ENCODE measurements at places on chromosomes 1 and 21.

- DNase-seq = no peak
Observed at GRCh38 chr1:24693827-24694379, 50.8 kb downstream of the SRRM1 start.

DNA sequence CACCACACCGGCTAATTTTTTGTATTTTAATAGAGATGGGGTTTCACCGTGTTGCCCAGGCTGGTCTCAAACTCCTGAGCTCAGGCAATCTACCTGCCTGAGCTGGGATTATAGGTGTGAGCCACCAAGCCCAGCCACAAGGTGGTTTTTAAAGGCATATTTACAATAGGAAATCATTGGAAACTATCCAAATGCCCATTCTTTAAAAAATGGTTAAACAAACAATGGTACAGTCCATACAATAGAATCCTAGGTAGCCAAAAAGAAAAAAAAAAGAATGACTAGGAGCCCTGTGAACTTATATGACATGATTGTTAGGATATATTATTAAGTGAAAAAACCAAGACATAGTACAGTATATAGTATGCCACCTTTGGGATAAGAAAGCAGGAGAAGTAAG lies 5.3 kb downstream of the ATP2B4 start:
- no peak for DNase-seq

DNA sequence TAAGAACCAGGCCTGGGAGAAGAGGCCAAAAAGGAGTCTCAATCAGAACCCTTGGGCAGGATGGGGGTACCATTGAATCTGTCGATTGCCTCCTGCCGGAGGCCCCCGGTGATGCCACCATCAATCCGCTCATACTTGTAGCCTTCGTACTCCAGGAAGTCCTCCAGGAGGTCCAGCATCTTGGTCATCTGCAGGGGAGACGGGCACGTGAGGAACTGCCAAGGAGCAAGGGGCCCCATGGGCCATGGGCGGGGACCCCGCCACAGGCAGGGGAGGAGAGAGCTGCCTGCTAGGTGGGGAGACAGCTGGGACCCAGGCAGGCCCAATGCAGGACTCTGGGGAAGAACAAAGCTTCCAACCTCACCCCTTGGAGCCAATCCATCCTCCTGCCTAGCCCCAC lies 48.6 kb downstream of the CHD5 start:
- DNase-seq = no peak

- DNase-seq = no peak
Observed at GRCh38 chr1:217029281-217030157, 306.3 kb upstream of the ESRRG start.

DNA sequence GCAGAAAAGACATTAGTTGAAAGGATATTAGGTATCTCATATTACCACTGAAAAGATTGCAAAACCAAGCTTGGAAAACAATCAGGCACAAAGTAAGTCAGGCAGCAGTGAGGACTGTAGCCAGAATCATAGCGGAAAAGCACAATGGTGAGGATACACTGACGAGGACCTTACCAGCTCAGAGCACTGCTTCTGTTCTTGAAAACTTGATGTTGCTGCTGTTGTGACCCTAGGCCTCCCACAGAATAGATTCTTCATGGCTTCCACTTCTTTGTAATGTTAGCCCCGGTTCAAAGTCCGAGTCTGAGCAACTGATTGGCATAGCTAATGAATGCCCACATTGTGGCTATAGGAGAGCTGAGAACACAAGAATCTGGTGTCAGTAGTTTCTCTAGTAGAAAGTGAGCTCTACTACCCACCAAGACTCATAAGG lies 45.2 kb upstream of the LRRC8C start:
- DNase-seq = no peak

DNA sequence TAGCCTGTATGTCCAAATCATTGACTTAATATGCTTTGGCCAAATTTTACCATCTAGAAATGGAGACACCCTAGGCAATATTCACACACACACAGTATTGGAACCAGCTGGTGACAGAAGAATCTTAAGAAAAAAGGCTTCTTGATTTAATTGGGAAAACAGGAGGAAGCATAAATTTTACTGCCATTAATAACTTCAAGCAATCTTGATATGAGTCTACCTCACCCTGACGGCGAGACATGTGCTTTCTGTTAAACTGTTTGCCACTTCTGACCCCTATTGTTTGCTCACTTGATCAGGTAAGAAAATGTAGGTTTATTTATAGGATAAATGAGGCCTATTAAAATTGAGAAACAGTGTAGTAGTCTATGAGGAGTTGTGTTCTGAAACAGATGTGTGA lies 73.2 kb downstream of the KIFAP3 start:
- no peak for DNase-seq

- no peak for DNase-seq
Observed at GRCh38 chr1:111164151-111164550, 24.1 kb downstream of the CEPT1 start.

DNA sequence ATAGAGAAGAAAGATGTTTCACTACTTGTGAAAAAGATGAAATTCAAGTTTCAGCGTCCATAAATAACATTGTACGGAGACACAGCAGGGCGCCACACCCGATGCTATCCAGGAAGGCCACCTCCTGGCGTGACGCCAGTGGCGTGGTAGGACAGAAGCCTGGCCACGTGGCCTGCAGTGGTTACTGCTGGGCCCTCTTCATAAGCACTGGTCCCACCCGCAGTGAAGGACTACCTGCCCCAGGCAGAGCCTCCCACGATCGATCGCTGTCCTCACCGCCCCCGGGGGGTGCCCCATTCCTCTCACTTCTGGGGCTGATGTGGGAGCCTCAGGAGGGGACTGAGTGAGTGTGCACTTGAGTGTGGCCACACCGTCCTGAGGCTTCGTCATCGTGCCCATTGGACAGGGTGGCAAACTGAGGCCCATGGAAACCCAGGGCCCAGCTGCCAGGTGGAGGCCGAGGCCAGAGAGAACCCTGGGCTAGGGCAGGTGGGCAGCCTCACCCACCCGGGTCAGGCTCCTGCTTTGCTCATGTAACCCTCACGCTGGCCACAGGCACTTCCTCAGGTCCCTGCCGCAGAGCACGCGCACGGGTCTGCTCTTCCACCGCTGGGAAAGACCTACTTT lies 11.7 kb upstream of the HES5 start:
- no peak for DNase-seq

DNA sequence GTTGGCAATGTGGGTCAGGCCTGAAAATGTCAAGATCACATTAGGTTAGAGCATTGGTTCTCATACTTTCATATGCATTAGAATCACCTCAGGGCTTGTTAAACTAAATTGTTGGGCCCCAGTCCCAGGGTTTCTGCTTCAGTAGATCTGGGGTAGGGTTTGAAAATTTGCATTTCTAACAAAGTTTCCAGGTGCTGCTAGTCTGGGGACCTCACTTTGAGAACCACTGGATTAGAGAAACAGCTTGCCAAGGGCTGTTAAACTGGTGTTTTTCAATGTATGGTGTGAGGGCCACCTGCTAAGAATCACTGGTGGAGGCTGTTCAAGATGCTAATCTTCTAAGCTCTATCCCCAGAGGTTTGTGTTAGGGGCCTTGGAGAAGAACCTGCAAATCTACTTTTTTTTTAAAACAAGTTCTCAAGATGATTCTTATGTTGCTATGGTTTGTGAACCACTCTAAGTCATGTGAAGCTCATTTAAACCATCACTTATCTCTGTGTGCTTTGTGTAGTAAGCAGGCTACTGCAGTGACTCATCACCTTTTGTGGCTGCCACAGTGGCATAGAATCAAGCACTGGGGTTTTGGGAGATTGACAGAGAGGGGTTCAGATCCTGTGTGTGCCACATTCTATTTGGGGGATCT lies 152.2 kb downstream of the S1PR1 start:
- DNase-seq = no peak

DNA sequence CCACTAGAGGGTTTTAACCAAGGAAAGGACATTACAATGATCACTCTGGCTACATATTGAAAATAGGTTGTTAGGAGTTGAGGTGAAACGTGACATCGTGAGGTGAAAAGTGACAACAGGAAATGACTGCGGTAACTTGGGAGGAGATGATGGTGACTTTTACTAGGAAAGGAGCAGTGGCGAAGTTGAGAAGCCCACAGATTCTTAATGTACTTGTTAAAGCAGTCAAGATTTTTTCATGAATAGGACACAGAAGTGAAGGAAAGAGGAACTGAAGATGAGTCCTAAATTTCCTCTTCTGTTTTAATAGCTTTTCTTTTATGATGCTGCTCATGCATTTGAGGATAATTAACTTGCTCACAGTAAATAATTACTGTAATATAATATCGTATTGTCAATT lies 59.5 kb downstream of the OMA1 start:
- DNase-seq = no peak

GRCh38 chr1:56931211-56931610 lies 34.6 kb downstream of the C8B start:
- DNase-seq = no peak

DNA sequence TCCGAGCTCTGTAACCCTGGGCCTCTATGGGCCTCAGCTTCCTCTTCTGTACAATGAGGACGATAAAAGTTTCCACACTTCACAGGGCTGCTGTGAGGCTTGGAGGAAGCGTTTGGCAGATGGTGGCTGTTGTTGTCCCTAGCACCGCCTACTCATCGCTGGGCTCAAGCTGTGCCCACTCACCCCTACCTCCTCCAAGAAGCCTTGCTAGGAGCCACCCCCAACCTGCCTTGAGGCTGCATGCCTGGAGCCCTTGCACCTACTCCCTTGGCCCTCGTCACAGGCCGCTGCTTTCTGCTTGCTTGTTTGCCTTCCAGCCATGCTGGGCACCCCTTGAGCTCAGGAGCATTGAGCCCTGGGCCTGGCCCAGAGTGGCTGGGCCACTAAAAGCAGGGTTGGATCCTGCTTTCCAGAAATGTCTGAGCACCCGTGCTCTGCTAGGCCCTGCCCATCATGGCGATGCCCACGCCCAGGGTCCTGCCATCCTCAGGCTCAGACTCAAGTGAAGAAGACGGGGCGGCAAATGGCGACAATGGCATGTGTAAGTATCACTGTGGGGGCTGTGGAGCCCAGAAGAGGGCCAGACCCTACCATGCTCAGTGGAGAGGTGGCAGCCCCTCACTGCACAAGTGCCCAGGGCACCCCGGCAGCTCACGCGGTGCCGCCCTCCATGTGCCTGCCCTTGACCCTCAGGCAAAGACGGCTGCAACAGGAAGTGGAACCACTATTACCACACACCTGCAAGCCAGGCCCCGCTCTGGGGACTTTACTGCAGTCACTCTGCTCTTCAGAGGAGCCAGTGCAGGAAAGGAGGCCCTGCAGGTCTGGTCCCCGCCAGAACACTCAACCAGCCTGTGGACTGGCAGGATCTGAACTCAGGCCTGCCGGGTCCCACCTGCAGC lies 9.5 kb downstream of the SH3BGRL3 start:
- DNase-seq = peak; percentile 78

DNA sequence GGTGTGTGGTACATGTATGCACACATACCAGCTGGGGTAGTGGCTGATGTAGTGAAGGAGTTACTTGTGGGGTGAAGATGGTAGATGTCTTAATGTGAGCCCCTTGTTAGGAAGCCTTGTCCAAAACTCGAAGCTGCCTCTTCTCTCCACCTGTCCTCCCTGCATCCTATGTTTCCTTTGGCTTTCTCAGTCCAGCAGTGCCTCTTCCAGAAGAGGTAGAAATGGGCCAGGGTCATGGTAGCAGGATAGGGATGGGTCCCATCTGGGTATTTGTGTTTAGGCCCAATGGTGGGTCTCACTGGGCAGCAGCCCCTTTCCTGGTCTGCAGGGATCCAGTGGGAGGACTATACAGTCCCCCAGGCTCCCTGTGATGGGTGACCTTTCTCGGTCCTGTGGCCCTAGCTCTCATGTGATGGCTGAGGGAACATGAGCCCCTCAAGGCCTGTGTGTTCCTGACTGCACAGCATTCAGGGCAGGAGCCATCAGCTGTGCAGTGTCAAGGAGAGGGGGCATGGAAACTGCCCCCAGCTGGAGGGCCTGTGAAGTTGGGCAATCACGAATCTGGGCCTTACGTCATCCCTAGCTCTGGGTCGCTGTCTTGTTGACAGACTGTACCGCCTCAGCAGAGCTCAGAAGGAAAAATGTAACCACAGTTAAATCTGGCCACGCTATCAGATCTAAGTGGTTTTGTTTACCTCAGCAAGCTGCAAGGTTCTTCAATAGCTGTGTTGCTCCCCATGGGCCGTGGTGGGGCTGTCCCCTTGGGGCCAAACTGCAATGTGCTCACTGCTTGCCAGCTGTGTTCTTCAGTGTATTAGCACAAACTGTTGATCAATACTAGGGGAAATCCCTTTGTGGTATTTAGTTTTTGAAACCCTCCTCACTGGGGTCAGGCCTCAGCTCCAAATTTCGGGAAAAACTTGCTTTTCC lies 82.7 kb downstream of the NOS1AP start:
- DNase-seq = no peak

Measured in SIG-M5 (cell line).